ENCODE measurements at places on chromosomes 4 and X.

DNA sequence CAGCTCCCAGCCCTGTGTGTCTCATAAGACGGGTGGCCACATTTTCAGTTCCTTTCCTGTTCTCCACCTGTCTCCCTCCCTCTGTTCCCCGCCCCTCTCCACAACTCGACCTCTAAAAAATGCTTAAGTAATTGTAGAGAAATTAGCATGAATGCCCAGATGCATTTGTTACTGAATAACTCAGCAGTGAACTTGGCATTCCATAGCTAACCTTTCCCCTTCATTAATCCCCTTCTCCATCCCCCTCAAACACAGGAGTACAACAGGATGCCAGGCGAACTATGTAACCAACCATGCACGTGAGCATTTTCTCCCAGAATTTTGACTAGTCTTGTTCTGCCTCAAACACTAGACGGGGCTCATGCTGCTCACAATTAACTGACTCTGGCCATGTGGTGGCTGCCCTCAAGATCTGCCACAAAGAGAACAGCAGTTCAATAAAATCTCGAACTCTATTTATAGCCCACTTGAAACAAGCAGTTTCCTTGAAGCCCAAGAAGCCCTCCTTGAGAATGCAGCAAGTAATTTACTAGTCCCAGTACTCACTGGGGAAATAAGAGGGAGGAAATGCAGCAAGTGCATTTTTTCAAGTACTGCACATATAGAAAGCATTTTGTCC, 351.2 kb downstream of the ARHGAP24 start:
- peak; percentile 13 for DNase-seq

GRCh38 chrX:14546190-14546589, 16.9 kb downstream of the GLRA2 start:
- DNase-seq: no peak

GRCh38 chr4:181611946-181612600, 631.1 kb upstream of the TENM3 start:
- no peak for DNase-seq

DNA sequence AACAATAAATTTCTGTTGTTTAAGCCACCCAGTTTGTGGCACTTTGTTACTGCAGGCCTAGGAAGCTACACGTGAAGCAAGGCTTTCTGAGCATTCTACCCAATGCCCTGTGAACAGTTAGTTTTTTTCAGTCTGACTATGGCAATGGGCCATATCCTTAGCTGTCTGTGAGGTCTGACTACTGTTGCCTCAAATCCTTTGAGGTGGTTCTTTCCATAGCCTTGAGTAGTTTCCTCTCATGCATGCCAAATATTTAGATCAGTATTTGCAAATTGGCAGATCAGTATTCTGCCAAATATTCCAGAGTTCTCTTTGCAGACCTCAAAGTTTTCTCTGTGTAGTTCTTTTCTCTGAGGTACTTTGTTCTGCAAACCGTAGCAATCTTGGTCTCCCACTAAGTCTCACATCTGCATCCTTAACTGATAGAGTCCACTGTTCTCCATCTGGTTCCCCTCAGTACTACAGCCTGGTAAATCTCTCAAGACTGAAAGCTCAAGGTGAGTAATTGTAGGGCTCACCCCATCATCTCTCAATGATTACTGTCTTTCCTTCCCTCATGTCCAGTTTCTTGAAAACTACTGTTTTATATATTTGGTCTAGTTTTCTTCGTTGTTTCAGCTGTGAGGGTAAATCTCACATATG, 984.9 kb upstream of the INTU start:
- no peak for DNase-seq

DNA sequence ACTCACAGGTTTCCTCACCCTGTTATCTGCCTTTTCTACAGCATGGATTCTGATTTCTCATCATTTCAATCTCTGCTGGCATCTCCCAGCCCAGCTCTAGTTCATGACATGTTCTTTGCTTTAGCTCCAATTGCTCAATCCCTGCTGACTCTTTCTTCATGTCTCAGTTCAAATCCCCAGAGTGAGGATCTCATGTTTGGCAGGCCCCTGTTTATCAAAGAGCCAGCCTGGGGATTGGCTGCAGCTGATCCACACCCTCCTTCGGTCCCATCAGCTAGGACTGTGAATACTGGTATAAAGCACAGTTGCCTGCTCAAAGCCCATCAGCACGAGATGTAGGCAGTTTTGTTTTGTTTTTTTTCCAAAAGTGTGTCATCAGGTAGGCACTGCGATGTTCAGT, 14.4 kb upstream of the CC2D2A start:
- DNase-seq: no peak
